IPS DF 19.7 (cell line): ENCODE measurements at places on chromosomes 1 and 21.

- no peak for DNase-seq
Observed at GRCh38 chr1:14769486-14770274, 171.2 kb downstream of the KAZN start.

- DNase-seq, result no peak
Observed at GRCh38 chr1:56992318-56993125, 26.7 kb upstream of the C8B start.

DNA sequence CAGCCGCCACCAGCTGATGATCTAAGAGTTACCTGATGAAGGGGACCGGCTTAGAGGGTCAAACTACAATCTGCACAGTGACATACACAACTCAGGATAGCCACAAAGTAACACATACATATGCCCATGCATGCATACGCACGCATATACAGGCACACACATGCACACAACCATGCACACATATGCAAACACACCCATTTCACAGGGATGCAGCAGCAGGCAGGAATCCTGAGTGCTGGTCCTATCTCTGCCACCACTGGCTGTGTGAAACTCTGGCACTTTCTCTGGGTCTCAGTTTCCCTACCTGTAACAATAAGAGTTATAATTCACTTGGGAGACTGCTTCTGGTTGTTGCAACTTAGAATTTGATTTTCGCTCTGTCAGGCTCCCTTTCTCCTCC lies 520.2 kb downstream of the PTPRU start:
- DNase-seq, result no peak

DNA sequence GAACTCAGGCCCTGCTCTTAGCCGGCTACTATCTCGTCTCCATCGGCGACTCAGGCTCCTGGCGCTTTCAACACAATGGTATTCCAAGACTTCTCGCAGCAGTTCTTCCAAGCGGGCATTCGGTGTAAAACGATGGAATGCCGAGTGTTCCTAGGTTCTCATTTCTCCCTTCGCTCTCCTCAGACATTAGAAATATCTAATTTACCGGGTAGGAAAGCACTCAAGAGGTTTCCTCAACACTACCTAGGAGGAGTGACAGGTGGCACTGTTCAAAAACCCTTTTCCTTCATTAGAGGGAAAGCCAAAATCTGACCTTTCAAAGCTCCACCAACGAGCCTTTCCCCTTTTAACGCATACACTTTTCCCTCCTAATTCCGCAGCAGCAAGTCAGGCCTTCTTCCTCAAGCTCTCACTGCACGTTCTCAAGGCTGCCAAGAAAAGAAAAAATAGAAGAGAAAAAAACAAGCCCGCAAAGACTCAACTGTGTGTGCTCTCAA lies 601 bp downstream of the UBE2G2 start:
- DNase-seq, result no peak

DNA sequence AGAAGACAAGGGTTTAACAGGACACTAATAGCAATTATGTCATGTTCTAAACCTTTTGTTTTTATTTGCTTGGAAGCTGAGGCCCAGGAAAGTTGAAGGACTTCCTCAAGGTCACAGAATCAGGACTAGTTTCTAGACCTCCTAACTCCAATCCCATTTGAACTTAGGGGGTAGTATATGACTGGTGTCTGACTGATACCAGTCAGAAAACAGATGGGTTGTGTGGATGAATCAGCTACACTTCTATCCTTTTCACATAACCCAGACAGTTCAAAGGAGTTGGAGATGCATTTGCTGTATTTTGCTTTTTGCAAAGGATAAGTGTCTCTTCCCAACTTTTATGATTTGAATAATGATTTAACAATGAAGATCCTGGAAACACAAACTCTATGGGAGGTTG lies 322.5 kb downstream of the HLX start:
- DNase-seq, result no peak

DNA sequence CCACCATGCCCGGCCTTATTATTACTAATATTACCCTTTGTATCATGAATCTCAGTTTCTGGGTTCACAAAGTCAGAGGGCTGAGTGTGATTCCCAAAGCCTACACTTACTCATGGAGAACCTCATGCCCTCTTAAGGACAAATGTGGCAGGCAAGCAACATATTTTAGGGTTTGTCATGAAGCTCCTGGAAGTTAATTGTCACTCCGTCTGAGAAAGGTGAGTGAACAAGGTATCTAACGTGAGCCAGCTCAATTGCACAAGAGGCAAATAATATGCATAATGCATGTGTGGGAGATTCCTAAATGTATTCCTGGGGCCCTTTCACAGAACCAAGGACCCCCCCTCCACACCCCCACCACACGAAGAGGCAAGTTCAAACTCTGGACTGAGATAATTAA lies 10.1 kb upstream of the TIAM1 start:
- DNase-seq, result no peak

GRCh38 chr1:30822966-30823581 lies 65.5 kb upstream of the LAPTM5 start:
- no peak for DNase-seq

- no peak for DNase-seq
Observed at GRCh38 chr21:44333509-44334328, 5.5 kb downstream of the CFAP410 start.

DNA sequence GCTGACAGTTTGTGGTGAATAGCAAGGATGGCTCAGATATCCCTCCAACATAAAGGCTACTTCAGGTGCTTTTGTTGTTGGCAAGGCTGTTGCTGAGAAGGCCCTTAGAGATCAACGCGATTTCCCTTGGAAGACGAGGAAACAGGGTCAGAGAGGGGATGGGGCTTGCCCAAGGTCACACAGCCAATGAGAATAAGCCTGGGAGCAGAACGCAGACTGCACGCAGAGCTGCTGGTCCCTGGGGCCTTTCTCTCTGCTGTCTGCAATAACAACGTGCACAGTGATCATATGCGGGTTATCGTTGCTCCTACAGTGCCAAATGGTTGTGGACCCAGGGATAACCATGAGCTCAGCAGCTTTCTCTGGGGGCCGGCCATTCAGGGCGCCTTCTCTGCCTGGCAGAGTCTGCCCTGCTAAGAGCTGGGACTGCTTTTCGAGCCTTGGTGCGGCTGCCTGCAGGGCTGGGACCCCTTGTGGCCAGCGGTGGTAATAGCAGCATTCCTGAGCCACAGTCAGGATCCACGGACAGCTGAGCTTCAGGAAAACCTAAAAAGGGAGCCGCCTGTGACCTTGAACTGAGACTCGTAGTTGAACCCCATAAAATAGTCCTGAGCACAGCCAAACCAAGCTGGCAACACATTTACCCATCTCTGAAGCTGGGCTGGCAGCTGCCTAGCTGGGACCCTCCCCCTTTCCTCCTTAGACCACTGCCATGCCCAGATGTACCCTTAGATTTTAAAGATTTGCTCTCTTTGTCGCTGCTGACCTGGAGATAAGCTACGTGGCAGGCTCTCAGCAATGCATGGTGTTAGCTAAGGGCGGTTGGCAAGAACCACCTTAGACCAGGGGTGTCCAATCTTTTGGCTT lies 39.8 kb downstream of the HTR6 start:
- DNase-seq, result peak; percentile 40

DNA sequence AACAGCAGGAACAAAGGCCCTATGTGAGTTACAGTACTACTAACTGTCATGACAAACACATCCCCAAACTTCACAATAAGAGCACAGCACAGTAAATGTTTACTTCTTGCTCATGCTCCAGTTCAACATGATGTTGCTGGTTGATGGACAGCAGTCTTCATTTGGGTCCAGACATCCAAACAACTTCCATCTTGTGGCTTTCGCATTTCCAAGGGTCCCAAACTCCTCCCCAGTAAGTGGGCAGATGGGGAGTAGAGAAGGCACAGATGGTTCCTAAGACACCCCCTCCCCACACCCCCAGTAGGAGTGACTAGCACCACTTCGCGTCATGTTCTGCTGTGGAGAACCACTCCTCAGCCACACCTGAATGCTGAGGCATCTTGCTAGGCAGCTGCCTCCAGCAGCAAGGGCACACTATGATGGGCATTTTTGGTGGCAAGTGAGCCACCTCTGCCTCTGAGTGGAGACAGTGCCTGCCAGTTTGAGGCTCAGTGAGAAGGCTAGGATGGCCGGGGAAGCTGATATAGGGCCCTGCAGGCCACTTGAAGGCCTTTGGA lies 32.7 kb upstream of the CD2 start:
- DNase-seq, result no peak

DNA sequence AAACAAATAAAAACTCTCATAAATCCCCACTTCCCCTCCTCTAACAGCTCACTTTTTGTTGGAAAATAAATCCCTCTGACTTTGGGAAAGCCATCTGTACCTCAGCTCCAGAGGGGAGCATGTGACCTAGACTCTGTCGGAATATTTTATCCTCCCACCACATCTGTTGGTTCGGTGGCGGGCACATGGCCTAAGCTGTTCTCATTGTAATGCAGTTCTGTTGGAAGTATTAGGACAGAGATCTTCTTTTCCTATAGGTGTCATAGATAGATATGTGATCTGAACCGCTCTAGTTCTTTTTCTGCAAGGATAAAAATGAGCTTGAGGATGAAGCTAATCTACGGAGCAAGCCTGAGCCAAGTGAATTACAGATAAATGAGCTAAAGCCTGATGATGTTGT lies 50.5 kb upstream of the EPS8L3 start:
- no peak for DNase-seq

DNA sequence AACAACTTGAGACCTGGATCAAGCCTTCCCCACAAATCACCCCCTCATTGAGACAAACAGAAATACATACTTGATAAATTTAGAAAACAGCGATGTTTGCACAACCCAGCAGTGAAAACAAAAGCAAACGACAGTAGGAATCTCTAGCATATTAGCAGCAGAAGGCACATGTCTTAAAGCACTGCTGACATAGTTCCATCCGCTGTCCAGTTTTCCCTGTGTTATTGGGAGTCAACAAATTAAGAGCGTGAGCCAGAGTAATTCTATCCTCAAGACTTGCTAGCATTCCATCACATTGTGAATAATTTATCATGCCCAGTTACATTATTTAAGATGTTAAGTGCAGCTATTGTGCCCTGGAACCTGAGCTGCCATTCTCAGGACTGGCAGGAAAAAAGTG lies 55.3 kb downstream of the IGSF5 start:
- no peak for DNase-seq

- DNase-seq, result no peak
Observed at GRCh38 chr21:39984286-39984991, 117.2 kb downstream of the PCP4 start.

DNA sequence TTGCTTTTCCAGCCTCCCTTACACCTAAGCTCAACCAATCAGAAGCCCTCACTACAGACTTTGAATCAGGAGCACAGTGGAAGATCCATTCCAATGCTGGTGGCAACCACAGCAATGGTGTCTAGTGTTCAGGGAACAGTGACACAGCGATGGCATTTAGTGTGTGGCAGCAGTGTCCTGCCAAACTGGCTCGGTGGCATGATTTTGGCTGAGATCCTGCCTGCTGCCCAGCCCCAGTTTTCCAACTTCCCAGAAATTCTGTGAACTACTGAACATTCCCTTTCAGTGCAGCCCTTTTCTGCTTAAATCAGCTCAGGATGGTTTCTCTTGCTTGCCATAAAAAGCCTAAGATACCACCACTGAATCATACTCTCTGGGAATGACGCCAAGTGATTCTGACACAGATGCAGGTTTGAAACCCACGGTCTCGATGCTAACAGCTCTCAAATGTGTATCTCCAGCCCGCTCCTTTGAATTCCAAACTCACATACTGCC lies 8.8 kb downstream of the ASAP3 start:
- no peak for DNase-seq

- no peak for DNase-seq
Observed at GRCh38 chr21:42424914-42425541, 21.3 kb downstream of the UBASH3A start.

DNA sequence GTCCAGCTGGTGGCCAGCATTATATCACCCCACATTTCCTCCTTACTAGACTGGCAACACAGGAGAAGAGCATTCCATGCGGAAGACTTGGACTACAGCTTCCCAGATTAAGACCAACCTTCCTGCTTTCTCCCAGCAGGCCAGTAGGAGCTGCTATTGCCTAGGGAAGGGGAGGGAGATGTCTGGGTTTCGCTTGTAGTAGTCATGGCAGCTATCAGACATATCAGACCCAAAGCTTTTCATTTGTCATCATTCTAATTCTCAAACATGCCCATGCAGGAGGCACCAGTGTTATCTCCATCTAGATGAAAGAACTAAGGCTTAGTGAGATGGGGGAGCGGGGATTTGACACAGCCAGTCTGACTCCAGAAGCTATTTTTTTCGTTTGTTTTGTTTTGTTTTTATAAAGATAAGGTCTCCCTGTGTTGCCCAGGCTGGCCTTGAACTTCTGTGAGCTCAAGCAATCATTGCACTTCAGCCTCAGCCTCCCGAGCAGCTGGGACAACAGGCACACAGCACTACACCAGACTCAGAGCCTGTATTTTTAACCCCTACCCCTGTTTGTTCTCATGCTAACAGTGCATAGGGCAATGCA lies 4.5 kb downstream of the PLA2G2A start:
- peak; percentile 57 for DNase-seq

GRCh38 chr1:154429118-154429517 lies 24.0 kb downstream of the IL6R start:
- DNase-seq, result no peak

DNA sequence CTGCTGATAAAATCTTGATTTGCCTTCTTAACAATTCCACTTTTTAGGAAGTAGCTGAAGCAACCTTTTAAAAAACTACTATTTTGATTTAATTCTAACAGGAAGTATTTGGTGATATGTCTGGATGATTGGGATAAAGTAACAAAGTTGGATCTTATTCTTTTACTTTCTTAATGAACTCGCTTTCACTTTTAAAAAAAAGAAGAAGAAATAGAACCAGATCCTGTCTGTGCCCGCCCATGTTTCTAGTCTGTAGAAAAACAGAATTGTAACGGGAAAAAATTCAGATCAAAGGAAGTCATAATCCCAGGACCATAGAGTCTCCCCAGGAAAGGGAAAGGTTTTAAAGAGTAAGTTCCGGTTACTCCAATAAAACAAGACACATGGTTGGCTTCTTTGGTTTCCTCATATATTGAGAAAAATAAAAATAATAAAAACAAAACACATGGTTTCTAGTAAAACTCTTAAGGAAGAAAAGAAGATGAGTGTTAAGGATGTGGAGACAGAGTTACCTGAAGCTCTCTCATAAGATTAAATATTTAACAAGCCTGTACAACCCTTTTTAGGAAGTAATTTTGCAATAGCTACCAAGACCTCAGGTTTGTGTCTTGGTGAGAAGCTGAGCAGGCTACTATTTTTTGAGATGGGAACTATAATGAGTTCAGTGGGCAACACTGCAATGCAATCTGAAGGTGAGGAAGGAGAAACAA lies 4.9 kb downstream of the CD48 start:
- DNase-seq, result no peak
